Activated CD8-positive, alpha-beta T cell treated with anti-CD3 and anti-CD28 coated beads for 36 hours (primary cell): ENCODE measurements at places on chromosomes 16 and 17. TPM values are rescaled to one million over a fixed set of nuclear protein-coding genes. Genes with fewer than 3 reads are reported as not detected.

- no peak for DNase-seq
- peaks cover 17% of the 10 kb centered on the region for H3K4me1 ChIP-seq
- peaks cover 13% of the 10 kb centered on the region for H3K36me3 ChIP-seq
Measured at GRCh38 chr17:82914375-82914774, 74.6 kb upstream of the ZNF750 start.

DNA sequence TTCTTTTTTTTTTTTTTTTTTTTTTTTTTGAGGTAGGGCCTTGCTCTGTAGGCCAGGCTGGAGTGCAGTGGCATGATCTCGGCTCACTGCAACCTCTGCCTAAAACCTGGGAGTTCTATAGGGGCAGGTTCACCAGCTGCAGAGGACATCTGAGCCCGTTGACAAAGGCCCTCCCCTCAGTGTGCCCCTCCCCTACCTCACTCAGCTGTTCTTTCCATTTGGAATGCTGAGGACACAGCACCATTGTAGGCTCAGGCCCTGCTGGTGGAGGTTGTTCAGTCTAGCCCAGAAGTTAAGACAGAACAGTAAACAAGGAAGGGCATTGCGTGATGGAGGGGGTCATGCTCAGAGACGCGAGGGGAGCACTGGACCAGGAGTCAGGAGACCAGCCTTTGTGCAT lies 21.8 kb upstream of the KIF19 start:
- H3K4me3 ChIP-seq = no peak overlapping the region
- H3K27me3 ChIP-seq = peaks cover 8% of the 10 kb centered on the region
- H3K4me1 ChIP-seq = peaks cover 4% of the 10 kb centered on the region
- no peak for DNase-seq
- H3K36me3 ChIP-seq = no peaks in the 10 kb centered on the region

DNA sequence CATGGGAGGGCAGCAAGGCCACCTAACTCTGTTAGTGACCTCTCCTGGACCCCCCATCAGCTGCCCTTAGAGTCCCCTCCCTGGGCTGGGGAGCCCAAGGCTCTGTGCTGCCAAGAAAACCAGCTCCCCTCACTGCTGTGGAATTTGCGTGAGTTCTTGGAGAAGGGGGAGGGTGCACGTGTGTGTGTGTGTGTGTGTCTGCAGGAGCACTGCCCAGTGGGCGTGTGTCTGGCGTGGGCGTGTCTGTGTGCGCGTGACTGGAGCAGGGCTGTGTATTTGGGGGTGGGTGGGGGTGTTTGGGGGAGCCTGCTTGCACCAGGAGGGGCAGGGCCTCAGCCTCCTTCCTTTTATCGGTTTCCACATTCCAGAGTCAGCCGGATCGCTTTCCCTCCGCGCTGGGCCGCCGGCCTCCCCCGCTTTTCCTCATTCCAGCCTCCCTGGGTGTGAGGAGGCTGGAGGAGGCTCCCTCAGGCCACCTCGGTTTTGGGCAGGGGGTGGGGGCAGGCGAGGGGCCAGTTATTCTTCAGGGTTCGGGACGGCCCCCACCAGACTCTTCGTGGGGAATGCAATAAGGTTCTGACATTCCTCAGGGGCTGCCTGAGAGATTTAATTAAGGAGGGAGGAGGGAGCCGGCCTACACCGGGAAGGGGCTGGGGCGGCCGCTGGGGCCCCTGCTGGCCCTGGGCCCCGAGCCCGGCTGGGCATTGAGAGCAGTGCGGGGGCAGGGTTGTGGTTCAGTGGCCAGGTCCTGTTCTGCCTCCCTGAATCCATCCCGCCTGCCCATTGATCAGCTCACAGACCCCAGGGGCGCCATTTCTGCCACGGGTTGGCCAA lies 2.5 kb downstream of the VASN start:
- no peak overlapping the region for H3K4me3 ChIP-seq
- H3K36me3 ChIP-seq = no peaks in the 10 kb centered on the region
- no peak overlapping the region for H3K27ac ChIP-seq
- DNase-seq = no peak
- H3K27me3 ChIP-seq = no peaks in the 10 kb centered on the region

The ADAM11 gene
- 0.27 TPM for total RNA-seq

DNA sequence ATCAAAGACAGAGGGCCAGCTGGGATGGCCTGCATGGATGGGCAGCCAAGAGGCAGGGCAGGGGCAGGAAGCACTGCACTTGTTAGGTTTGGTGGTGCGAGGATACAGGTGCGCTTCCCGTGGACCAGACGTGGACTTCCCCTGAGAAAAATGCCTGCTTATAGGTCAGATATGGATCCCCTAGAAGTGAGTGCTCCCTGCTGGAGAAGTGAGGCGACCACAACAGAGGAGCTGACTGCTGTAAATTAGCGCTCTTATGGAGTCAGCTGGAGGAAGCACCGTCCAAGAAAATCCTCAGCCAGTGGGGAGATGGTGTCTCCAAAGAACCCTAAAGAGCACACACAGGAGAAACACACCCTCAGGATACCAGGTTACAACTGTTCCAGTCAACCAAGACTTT lies 27.7 kb upstream of the CCDC182 start:
- no peak overlapping the region for H3K27ac ChIP-seq
- peaks cover 22% of the 10 kb centered on the region for H3K27me3 ChIP-seq
- H3K36me3 ChIP-seq = no peaks in the 10 kb centered on the region
- no peak for DNase-seq
- no peak overlapping the region for H3K4me3 ChIP-seq
